ENCODE measurements at places on chromosomes 6 and 20.

- no peak for DNase-seq
Observed at GRCh38 chr20:9144643-9145042, 75.8 kb downstream of the PLCB4 start.

DNA sequence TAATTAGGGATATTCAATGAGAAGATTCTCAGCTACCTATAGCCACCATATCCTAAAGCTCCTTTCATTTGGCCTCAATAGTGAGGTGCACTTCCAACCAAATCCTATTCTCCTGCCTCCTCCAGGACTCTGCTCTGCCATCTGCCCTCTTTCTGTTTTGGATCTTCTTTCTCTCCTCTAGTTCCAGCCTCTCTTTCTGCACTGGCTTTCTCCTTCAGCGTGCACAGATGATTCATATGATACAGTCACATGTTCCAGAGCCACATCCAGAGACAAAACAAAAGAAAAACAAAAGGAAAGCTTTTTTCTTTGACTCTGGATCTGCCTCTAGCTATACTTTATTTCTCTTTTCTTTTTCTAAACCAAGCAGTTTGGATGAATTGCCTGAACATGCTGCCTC is 531.9 kb upstream of the MAN1A1 start:
- no peak for DNase-seq

DNA sequence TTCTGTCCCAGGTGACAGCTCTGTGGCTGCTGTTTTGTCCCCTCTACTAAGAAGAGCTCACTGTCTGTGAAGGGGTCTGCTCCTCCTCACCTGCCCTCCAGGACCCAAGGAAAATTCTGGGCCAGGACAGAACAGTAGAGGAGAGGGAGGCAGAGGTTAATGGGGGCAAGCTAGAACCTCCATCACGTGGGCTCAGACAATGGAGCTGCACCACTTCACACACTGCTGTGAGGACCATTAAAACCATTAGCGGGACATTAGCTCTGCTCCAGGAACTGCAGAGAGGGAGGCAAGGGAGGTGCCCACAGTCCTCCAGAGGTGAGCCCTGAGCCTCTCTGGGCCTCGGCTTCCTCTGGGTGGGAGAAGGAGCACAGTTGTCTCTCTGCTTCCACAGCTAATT is 78.4 kb downstream of the NOL4L start:
- DNase-seq: no peak

GRCh38 chr6:157967020-157967419 is 14.6 kb upstream of the SYNJ2 start:
- DNase-seq: no peak

- DNase-seq: no peak
Observed at GRCh38 chr6:40912158-40912946, 126.7 kb downstream of the UNC5CL start.

- DNase-seq: no peak
Observed at GRCh38 chr20:62952373-62952967, at the start of gene SLC17A9. SLC17A9 (plus strand) TSS chr20:62952709; CDS start chr20:62952831, 122 bp downstream.

DNA sequence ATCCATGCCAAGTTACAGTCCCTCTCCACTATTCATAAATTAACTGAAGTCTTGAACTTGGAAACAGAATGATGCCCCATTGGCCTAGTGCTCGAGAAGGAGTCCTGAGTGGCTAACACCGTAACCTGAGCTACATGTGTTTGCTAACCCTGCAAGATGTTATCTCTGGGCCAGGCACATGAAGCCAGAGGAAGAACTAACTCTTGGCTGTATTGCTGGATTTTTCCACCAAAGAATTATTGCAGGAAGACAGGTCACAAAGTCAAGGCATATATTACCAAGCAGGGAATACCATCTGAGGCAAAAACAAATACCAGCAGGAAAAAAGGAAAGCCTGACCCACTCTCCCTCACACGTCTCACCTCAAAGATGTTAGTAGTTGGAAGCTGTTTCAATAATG is 148.9 kb upstream of the PHACTR1 start:
- DNase-seq: no peak

DNA sequence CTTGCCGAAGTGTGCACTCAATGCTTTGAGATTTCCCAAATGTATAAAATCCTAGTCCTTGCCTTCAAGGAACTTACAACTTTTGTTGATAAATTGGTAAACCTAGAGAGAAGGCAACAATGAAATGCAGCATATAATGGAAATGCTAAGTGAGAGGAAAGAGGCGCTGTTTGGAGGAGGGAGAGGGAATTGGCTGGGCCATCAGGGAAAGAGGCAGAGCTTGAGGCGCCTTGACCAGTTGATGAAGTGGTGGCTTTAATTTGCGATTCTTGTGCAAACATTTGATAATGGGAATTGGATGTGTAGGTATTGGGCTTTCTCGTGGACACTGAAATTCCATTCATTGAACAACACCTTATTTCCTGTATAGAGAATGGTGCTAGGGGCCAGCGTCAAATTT is 1.9 kb upstream of the CDYL start:
- no peak for DNase-seq

DNA sequence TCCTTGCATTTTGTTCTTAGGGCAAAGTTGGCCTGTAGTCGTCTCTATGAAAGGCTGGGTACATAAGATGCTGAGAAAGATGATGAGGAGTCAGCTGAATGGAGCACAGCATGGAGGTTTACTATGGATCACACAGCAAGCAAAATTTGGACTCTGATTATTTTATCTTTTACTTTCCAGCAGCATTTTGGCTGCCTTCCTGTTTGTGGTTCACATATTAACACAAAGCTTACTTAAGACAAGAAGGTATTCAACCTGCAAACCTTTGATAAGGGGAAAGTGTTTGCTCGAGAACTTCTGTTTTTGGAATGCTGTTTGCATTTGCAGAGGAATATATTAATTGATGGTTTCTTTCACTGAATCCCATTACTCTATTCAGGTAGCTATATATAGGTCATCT is 103.1 kb upstream of the ENPP5 start:
- no peak for DNase-seq

DNA sequence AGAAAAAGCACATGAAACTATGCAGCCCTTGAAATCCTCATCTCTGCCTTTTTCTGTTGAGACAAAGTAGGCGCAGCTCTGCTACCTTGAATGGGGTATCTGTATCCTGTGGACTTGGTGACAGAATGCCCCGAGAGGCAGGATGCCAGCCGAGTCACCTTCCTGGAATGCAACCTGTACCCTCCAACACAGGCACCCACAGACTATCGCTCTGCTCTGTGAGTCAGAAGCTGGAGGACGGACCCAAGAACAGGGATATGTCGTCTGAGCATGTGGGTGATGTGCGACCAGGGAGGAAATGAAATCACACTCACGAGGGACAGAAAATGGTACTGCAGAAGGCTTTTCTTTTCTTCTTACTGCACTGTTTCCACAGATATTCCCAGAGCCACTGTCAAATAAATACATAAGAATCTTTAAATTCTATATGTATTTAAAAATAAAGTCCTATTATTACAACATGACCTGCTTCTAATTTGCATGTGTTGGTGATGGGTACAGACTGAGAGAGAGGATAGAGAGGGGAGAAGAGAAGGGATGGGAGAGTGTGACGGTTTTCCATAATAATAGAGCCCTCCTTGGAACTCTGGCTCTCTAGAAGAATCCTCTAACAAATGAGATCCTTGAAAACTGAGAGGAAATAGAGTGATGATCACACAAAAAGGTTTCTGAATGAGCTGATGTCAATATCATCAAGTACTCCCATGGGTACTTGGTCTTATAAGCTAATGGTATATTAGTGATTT is 308.1 kb downstream of the FOXC1 start:
- peak; percentile 5 for DNase-seq

GRCh38 chr6:76677017-76677416 is 604.6 kb upstream of the IMPG1 start:
- no peak for DNase-seq

GRCh38 chr6:135465903-135466302 is 31.6 kb downstream of the AHI1 start:
- no peak for DNase-seq

- DNase-seq: no peak
Observed at GRCh38 chr20:2814587-2815051, at the start of gene C20orf141. C20orf141 (plus strand) TSS chr20:2814987; CDS start chr20:2815185, 198 bp downstream.

All from stimulated activated CD4-positive, alpha-beta T cell treated with anti-CD3 and anti-CD28 coated beads, Interleukin-1b, Interleukin-23, amount 100 ng/mL, for 4 hours (primary cell).